Effector memory CD4-positive, alpha-beta T cell (primary cell): ENCODE measurements at places on chromosomes 13 and 19.
A peak's percentile ranks its signal among the peaks of the same experiment; 100 is the strongest.

GRCh38 chr13:96696389-96696900, 297.8 kb downstream of the OXGR1 start:
- H3K4me1 ChIP-seq = no peaks in the 10 kb centered on the region
- no peak overlapping the region for H3K4me3 ChIP-seq
- H3K36me3 ChIP-seq = no peaks in the 10 kb centered on the region
- H3K27me3 ChIP-seq = no peaks in the 10 kb centered on the region

DNA sequence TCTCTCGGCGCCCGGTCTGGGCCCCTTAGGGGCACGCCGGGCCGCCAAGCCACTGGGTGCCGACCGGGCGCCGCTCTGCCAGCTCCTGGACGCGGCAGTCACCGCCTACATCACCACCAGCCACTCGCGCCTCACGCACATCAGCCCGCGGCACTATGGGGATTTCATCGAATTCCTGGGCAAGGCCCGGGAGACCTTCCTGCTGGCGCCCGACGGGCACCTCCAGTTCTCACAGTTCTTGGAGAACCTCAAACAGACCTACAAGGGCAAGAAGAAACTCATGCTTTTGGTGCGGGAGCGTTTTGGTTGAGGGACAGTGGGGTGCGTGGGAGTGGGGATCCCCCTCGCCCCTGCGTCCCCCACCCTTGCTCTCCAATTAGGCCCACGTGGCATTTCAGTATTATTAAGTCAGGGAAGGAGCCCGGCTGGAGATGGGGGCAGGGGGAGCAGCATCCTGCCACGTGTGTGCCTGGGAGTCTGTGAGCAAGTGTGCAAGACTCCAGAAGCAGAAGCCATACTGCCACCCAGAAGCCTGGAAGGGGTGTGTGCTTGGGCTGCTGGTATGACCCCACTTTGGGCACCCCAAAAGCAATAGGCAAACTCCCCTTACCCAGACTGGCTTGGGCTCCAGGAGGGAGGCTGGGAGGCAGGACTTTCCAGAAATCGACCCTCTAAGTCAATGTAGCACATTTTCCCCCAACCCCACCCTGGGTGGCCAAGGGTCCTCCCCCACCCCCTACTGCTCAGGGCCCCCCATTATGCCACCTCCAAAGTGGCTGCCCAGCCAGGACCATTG, 35.7 kb downstream of the ZSWIM4 start:
- H3K27me3 ChIP-seq = no peaks in the 10 kb centered on the region
- H3K27ac ChIP-seq = peak overlapping the region; percentile 11
- no peak for DNase-seq
- H3K36me3 ChIP-seq = peaks cover 13% of the 10 kb centered on the region

DNA sequence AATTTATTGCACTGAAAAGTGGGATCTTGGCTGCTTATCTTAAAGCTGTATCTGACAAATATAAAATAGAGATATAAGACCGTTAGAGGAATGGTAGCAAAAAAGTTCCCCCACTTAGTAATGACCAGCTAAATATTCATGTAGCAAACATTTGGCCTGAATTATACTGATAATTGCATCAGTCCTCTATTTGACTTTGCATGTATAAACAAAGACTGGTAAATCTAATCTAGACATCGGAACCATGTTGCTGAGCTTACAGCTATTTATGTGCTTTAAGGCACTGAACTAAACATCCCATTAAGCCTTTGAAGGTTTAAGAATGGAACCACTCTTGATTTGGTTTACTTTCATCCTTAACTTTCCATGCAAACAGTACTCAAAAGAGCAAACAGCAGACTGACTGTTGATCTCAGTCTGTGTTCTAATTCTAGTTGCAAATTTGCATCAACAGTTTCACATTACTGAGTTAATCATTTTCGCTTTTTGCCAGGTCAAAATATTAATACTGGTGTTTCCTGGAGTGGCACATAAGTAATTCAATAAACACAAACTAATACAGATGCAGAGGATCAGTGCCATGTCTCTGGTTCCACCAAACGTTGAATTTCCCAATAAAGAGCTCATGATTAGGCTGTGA, 203.5 kb upstream of the HTR2A start:
- no peak overlapping the region for H3K4me3 ChIP-seq
- H3K4me1 ChIP-seq = no peaks in the 10 kb centered on the region
- H3K27me3 ChIP-seq = no peaks in the 10 kb centered on the region
- no peak overlapping the region for H3K27ac ChIP-seq
- no peak for DNase-seq
- H3K36me3 ChIP-seq = no peaks in the 10 kb centered on the region

DNA sequence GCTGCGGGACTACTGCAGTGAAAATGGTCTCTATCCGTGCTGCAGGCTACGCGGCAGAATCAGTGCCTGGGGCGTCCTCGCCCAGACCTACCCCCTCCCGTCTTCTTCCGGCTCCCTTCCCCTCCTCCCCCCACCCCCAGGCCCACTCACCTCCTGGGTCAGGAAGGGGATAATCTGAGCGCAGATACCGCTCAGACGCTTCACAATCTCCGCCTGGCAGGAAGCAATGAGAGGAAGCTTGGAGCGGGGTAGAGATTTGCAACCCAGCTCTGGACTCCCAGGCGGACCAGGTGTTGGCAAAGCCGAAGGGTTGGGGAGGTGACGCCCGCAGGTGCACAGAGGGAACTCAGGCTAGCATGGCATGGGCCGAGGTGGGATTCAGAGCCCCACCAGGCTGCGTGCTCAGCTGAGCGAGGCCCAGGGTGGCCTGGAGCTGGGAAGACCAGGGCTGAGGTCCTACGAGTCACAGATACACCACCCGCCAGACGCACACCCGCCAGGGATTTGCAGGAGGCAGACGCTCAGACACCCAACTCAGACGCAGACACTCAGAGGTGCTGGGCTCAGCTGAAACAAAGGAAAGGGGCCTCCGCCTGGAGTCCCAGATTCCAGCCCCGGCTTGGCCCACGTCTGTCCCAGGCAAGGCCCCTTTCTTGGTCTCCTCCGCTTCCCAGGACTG, 4.1 kb downstream of the TLE2 start:
- H3K4me1 ChIP-seq = peaks cover 24% of the 10 kb centered on the region
- H3K27ac ChIP-seq = no peak overlapping the region
- no peak overlapping the region for H3K4me3 ChIP-seq
- H3K36me3 ChIP-seq = no peaks in the 10 kb centered on the region
